ENCODE measurements at places on chromosomes 5 and 9.

DNA sequence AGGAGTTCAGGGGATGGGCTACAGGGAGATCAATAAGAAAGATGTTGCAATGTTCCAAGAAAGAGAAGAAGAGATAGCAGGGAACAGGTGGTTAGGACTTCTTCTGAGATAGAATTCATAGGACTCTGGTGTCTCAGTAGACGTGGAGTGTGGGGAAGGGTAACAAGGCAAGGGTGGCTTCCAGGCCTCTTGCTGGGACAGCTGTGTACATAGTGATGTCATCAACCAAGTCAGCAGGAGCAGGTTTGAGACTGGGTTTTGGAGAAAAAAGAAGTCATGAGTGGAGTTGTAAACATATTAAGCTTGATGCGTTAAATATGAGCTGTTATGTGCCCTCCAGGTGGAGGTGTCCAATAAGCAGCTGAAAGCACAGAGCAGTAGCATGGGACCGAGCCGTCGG lies 211.8 kb upstream of the RASEF start:
- DNase-seq = no peak

DNA sequence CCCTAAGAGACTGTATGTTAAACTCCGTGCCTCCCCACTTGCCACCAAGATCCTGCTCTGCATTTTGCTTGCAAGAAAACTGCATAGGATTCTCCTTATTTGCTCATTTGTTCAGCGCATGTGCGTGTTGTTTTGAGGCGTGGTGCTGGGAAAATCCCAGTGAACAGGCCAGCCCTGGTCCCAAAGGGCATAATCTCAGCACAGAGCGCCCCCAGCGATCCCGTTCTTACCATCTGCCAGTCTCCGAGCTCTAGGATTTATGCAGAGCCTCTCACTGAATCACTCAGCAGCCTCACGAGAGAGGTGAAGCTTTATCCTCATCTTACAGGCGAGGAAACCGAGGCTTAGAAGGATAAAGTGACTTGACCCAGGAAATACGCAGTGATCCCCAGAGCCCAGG lies 11.5 kb downstream of the PRRX2 start:
- no peak for DNase-seq

DNA sequence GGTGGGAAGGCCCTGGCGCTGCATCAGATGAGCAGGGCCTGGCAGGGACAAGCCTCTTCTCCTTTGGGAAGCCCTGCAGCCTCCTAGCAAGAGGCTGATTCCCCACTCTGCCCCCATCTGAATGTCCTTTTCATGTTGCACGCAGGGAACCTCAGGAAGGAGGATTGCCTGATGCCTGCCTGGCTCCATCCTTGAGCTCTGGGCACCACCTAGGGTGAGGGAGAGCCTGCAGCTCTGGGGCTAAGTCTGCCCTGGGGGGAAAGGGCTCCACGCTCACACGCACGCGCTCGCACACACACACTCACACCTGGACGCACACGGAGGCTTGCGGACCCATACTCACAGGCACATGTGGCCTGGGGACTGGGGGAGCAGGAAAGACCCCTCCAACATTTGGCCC lies 86.6 kb downstream of the LMX1B start:
- DNase-seq = no peak

DNA sequence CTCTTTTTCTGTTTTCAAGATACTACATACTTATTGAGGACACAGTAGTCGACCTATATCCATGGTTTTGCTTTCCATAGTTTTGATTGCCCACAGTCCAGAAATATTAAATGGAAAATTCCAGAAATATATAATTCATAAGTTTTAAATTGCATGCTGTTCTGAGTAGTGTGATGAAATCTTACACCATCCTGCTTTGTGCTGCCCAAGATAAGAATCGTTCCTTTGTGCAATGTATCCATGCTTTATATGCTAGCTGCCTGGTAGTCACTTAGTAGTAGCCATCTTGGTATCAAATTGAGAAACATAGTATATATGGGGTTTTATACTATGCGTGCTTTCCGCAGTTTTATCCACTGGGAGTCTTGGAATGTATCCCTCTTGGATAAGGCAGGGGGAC lies 59.0 kb downstream of the CWC27 start:
- DNase-seq = no peak

- peak; percentile 79 for DNase-seq
Observed at GRCh38 chr9:135499326-135500070, 984 bp upstream of the MRPS2 start.

GRCh38 chr5:73233053-73233460 lies 60.1 kb downstream of the TMEM174 start:
- no peak for DNase-seq

GRCh38 chr9:18493451-18493993 lies 19.6 kb downstream of the ADAMTSL1 start:
- no peak for DNase-seq

DNA sequence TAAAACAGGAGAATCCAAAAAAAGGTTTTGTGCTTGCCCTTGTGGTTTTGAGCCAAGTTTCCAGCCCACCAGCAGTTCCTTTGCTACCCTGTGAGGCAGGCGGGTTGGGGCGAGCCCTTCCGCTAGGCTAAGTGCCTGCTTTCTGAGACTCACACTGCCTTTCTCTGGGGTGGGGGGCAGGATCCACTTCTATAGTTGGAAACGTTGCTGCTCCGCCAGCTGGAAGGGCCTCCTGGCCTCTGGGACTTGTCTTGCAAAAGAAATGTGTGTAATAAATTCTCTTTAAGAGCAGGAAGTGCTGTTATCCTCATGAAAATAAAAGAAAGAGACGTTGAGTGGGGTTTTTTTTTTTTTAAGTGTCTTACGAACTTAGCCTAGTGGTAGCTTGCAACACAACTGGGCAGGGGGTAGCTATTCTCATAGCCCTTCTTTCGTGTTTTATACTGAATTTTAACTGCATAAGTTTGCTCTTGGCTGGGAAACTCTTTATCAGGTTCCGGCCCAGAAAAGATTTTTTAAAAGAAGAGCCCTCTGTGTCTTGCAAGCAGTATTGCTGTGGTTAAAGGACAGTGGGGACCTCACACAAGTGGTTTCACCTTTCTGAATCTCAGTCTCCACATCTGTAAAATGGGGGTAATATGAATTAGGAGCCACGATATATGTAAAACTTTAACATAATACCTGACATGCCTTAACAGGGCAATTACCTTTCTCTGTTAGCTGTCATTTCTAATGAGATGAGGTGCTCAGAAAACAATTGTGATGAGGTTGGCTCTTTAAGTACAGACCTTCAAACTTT lies 19.8 kb downstream of the JADE2 start:
- no peak for DNase-seq

- DNase-seq = no peak
Observed at GRCh38 chr9:18890372-18890771, 142.6 kb downstream of the SAXO1 start.

DNA sequence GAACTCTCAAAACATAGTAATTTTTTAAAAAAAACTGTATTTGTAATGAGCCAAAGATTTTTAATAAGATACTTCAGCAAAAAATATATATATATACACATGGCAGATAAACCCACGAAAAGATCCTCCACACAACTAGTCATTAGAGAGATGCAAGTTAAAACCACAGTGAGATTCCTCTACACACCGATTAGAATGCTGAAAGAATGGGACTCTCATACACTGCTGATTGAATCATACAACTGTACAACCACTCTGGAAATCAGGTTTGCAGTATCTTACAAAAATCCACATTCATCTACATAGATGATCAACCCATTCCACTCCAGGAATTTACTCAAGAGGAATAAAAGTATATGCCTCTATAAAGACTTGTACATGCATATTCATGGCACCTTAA lies 43.7 kb downstream of the RASEF start:
- no peak for DNase-seq

DNA sequence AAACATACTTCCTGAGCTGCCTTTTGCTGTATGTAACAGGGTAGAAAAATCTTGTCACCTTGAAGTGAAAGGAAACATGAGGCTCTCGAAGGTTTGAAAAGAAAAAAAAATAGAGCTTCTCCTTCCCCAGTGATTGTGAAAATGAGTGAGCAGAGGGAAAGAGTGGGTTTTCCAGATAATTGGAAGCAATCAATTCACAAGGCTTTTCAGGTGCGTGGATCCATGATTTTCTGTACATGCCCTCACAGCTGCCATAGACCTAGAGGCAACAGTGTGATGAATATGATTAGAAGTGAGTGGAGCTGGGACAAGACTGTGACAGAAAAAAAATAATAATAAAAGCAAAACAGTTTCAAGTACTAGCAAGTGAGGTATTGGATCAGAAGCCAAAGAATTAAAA lies 1422.5 kb upstream of the CDH6 start:
- DNase-seq = no peak

DNA sequence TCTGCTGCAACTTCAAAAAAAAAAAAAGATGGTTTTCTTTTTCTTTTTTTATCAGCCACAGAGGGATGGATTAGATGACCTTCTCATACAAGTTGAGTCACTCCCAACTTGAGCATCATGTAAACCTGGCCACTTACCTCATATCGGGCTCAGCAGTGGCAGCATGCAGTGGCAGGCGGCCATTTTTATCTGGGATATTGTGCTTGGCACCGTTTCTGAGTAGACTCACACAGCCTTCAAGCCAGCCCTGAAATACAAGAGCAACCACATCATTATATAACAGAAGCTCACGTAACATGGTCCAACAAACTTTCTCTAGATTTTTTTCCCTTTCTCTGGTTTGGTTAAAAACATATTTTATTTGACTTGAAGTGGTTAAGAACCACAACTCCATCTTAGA lies 62.6 kb downstream of the ANKRD55 start:
- peak; percentile 65 for DNase-seq

DNA sequence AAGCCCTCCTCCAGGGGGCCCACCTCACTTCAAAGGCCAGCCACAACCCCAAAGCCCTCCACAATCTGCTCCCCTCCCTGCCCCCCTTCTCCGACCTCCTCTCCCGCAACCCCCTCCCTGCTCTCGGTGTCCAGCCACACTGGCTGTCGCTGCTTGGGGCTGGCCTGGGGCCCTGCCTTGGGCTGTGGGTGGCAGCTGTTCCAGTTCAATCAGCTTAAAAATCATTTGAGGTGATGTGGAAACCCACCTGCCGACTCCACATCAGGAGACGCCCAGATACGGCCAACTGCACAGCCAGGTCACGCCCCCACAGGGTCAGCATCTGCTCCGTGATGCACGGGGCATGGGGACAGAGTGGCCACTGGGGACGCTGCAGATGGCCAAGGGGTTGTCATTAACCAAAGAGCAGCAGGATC lies 107.0 kb upstream of the MVB12B start:
- DNase-seq = no peak

DNA sequence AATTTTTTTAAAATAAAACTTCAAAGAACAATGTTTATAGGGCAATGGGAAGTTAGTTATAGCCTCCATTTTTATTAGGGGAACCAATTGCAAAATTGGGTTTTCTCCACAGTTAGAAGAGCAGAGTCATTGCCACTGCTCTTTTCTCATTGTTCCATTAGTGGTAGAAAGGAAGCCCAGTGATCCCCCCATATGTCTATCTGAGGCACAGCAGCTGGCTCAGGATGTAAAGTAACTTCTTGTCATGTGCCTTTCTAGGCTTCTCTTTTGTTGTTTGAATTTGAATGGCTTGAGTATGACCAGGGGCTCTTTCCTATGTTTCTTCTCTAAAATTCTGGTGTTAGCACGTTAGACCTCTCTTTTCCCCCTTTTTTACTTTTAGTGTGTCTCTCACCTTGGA lies 61.2 kb downstream of the UBAP1 start:
- DNase-seq = no peak

DNA sequence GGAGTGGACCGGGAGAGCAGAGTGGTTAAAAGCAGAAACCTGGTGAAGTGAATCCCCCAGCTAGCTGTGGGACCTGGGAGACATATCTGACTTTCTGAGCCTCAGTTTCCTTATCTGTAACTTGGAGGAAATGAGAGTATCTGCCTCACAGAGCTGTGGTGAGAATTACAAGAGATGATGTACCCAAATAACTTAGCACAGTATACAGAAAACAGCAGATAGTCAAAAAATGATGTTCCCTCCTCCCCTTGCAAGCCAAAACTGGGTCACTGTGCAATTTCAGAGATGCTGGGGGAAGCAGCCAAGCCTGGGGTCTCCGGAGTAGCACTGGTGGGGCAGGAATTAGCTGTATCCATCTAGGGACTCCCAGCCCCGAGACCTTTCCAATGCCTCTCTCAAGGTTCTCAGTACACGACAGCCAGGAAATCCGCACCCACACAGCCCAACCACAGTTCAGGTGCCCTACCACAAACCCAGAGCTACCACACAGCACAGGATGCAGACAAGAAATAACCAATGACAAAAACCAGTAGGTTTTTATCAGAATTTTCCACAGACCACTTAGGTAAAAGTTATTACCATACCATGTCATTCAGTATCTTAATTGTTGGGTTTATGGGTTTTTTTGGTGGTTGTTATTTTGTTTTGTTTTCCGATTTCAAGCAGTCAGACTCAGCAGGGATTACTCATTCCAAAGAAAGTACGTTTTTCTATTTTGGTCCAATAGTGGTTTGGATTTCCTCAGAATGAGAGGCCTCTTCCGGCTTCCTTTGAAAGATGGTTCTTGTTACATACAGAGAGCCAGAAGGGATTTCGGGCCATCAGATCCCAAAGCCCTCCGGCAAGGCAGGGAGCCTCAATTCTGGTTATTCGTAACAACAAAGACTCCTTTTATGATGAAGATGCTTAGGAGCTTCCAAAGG lies 4.9 kb upstream of the HRH2 start:
- peak; percentile 74 for DNase-seq

- DNase-seq = no peak
Observed at GRCh38 chr5:83467371-83468035, 4.0 kb upstream of the VCAN start.

GRCh38 chr9:131015876-131016397 lies 7.0 kb downstream of the LAMC3 start:
- DNase-seq = no peak

DNA sequence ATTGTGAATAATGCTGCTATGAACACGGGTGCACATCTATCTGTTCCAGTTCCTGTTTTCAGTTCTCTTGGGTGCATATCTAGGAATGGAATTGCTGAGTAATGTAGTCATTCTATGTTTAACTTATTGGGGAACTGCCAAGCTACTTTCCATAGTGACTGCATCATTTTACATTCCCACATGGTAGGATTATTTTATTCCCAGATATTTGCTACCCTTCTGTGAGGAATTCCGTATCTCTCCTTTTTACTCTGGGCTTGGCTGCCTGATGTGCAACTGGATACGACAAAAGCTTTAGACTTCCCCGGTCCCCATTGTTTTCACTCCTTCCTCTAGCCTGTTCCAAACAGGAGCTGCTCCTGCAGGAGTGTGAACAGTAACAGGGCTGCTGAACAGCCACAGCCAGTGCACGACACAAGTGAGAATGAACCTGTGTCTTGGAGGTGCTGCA lies 7.2 kb downstream of the TAS2R1 start:
- peak; percentile 71 for DNase-seq

- no peak for DNase-seq
Observed at GRCh38 chr5:125205601-125206225, 459.3 kb upstream of the ZNF608 start.

- no peak for DNase-seq
Observed at GRCh38 chr5:166595274-166595951, 1696.0 kb upstream of the WWC1 start.

DNA sequence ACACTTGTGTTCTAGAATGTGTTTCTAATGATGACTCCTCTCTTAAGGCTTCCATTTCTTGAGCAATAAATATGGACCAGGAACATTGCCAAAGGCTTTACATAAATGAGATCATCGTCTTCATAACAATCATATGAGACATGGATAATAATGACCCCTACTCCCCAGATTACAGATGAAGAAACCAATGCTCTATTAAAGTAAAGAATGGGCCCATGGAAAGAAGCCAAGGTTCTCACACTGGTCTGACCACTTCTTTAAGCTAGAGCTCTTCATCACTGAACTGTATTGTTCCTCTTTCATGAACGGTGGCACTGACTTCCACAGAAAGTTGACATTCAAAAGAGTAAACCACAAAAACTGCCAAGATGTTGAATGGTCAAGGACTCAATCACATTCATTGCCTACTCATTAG lies 65.3 kb downstream of the MARCHF3 start:
- no peak for DNase-seq

- no peak for DNase-seq
Observed at GRCh38 chr9:133713150-133713959, 24.8 kb downstream of the SARDH start.
